ENCODE measurements at places on chromosomes 12 and 14. TPM values are rescaled to one million over a fixed set of nuclear protein-coding genes. Genes with fewer than 3 reads are reported as not detected.

The SMCO2 gene
- total RNA-seq: not detected

GRCh38 chr12:96876966-96877365 is 30.1 kb upstream of the NEDD1 start:
- no peak for DNase-seq

- peak; percentile 82 for DNase-seq
Observed at GRCh38 chr12:106078358-106079010, 60.3 kb downstream of the NUAK1 start.

DNA sequence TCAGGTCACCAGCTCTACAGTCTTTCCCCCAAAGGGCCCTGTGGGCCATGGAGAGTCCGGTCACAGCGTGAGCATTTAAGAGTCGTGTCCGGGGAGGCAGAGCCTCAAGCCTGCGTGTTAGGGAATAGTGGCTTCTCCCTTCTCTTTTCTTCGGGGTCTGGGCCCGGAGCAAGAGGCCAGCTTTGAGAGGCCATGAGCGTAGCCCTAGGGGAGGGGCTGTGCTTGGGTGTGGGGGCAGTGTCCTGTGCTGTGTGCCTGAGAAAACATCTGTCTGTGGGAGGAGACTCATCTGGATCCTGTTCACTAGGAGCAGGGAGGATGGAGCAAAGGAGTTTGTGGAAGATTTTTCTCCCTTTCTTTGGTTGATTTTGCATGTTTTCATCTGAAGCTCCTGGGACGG is 5.3 kb downstream of the LRP1-AS start:
- peak; percentile 60 for DNase-seq

GRCh38 chr12:6140651-6141447 is 16.4 kb upstream of the VWF start:
- DNase-seq: no peak

The ESRRB gene
- total RNA-seq: 4.6 TPM

DNA sequence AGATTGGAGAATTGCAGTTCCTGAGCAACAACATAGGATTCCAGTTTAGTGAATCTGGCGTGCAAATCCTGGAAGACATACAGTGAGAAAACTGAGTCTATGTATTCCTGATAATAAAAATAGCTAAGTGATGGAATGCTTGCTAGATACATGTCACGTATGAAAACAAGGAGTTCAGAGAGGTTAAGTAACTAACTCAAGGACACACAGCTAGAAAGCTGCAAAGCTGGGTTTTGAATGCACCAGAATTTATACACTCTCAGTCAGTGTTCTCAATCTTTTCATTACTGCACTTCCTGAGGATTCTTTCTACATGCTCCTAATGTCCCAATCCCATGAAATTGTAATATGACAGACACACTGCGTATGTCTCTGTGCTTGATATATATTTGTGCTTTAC is 35.3 kb downstream of the TBX3 start:
- no peak for DNase-seq

DNA sequence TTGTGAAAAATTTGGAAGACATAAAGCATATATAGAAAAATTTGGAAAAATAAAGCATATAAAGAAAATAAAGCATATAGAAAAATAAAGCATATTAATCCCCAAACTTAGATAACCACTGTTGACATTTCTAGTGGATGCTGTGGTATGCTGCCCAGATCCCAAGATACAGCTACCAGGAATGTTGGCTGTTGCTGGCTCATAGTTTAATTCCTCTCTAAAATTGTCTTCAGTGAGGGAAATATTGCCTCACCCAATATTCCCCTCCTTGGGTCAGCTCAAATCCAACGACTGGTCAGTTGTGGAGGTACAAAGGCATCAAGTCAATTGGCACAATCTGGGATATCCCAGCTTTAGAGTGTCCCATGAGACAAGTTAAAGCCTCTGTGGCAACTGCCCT is 10.1 kb upstream of the KICS2 start:
- DNase-seq: no peak

DNA sequence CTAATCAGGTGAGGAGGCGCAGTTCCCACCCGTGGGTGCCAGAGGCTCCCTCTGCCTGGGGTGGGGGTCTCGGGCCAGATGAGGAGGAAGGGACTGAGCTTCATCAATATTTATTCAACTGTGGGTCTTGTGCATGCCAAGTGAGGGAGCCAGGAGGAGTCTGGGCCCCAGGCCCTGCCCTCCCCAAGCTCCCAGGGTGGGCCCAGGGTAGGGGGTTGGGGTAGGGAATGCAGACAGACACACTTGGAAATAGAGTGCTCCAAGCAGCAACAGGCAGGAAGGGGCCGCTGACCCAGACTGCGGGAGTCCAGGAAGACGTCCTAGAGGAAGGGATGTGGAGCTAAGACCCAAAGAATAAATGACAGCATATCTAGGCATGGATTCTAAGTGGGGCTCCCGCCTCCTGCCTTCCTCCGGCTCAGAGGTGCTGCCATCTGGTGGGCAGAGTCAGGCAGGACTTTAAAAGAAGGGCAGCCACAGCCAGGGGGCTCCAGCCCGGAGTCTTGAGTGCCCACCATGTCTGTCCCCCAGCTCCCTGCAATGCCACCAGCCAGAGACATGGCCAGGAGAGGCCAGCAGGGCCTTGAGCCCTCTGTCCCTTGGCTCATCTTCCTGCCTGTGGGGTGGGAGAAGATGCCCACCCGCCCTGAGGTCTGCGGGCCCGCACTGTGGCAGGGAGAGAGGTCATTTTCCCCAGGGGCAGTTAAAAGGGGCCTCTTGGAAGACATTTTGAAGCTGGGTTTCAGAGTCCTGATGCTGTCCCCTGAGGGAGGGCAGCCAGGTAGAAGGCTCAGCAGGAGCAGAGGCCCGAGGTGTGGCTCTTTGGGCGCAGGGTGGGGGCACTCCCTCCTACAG is 70.1 kb downstream of the PHETA1 start:
- DNase-seq: peak; percentile 61

The FNTB gene
- 18.1 TPM for total RNA-seq

DNA sequence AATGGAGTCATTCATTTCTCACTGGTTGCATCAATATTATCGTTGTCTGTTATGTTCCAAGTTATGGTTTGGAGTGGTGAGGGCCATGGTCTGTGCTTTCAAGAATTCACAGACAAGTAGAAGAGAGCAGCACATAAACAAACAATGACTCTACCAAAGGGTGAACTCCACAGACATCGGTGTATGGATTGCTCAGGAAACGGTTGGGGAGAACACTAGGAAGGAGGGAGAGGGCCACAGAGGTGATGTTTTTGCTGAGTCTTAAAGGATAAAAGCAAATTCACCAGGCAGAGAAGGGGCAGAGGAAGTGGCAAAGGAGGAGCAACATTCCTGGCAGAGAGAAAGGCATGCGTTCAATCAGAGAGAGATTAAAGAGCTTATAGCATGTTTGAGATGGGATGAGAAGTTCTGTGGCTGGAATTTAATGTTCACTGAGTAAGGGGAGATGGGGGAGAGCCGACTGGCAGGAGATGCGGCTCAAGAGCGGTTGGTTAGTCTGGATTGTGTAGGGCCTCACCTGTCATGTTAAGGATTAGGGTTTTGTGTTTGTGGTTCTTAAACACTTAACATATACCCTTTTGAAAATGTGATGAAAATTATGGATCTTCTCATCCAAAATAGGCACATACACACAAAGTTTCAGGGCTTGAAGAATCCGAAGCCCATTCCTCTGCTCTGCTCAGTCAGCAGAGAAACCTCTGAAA is 42.3 kb upstream of the FRMD6 start:
- no peak for DNase-seq

- no peak for DNase-seq
Observed at GRCh38 chr12:18057051-18057450, 32.9 kb downstream of the RERGL start.

GRCh38 chr12:112779181-112779580 is 12.4 kb upstream of the RPH3A start:
- DNase-seq: no peak

DNA sequence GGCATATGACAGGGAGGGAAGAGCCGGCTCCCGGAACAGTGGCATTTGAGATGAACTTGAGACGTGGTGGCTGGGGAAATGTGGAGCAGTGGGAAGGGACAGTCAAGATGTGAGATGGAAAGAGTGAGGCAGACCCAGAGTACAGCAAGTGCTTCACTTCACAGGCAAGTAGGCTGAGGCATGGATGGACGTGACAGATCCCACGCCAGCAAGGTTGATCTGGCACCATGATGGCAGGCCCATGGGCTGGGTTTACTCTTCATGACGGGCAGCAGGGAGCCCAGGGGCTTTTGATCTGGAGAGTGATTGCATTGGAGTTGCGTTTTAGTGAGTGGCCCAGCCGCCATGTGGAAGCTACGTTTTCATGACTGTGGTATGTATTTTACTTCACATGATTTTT is 17.9 kb upstream of the EML1 start:
- DNase-seq: no peak

GRCh38 chr14:89903340-89903952 is 51.1 kb downstream of the EFCAB11 start:
- DNase-seq: no peak

The ADGRD1 gene
- 83.6 TPM for total RNA-seq

GRCh38 chr14:100836941-100837804 is 11.3 kb downstream of the MEG3 start:
- DNase-seq: no peak

The KRT73 gene
- total RNA-seq: not detected

The ALG10 gene
- 3.6 TPM for total RNA-seq

GRCh38 chr14:98689951-98690350 is 582.0 kb downstream of the BCL11B start:
- no peak for DNase-seq

The SIX4 gene
- 1.6 TPM for total RNA-seq

The HIGD1C gene
- not detected for total RNA-seq

DNA sequence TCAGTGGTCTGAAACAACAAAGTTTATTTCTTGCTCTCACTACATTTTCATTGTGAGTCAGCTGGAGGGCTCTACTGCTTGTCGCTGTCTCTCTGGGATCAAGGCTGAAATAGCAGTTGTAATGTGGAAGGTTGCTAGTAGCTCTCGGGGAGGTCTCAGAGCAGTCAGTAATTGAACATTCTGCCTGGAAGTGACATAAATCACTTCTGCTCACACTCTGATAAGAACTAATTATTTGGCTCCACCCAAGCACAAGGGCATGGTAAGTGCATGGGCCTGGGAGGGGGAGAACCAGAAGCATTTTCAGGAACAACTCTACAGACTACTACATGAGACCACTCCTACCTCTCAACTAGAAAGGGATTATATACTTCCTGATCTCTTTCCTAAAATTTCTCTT is 128.2 kb downstream of the TMEM117 start:
- no peak for DNase-seq

DNA sequence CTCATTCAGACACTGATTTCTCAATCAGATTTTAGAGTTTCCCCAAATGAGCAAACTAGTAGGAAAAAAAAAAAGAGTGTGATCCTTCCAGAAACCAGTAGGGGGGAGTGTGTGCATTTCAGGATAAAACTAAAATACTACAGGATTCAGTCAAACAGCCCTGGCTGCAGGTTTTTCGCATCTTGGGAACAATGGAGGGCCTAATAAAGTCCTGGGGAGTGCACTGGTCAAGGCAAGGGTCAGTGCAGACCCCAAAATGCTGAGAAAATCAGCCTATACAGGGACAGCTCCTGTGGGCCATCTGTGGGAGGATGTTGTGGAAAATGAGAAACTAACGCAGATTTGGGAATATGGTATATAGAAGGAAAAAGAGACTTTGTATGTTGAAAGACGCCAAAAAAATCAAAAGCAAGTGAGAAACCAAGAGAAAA is 22.2 kb upstream of the ABCD4 start:
- DNase-seq: no peak

- DNase-seq: no peak
Observed at GRCh38 chr12:132248453-132249167, 80.8 kb downstream of the GALNT9 start.

DNA sequence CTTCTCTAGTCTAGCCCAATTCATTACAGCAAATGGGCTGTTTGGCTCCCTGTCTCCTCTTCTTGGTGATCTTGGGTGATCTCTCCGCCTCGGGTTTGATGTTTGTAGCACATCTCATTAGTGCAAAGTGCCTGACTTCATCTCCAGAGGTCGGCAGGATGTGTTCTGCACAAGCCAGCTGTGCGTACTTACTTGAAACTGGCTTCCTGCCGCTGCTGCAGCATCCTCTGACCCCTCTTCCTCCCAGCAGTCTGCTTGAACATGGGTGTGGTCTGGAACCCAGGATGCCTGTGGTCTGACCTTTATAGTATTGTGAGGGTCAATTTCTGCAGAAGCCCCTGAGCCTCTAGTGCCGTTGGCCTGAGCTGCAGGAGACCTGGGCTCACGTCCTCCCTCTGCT is 99.2 kb downstream of the BEGAIN start:
- DNase-seq: no peak

- no peak for DNase-seq
Observed at GRCh38 chr14:61620130-61620946, 75.0 kb upstream of the HIF1A start.

- no peak for DNase-seq
Observed at GRCh38 chr12:115204957-115205754, 521.2 kb upstream of the TBX3 start.

Data from left ventricle myocardium superior (tissue), 1 donor.